ENCODE measurements at places on chromosomes 2 and 18. TPM values are rescaled to one million over a fixed set of nuclear protein-coding genes. Genes with fewer than 3 reads are reported as not detected.

GRCh38 chr2:38465789-38466127, 88.7 kb upstream of the ATL2 start:
- peak; percentile 49 for DNase-seq

- DNase-seq = peak; percentile 82
Measured at GRCh38 chr18:68449292-68449691, 265.6 kb downstream of the TMX3 start.

GRCh38 chr2:79982445-79982844, 322.1 kb downstream of the LRRTM1 start:
- DNase-seq = peak; percentile 24

GRCh38 chr2:23069923-23070322, 315.1 kb upstream of the KLHL29 start:
- DNase-seq = no peak

The SLC40A1 gene
- not detected for total RNA-seq
